ENCODE measurements at places on chromosomes 5 and 9.
A peak's percentile ranks its signal among the peaks of the same experiment; 100 is the strongest.

- DNase-seq = no peak
Observed at GRCh38 chr5:39019254-39019653, 54.9 kb downstream of the RICTOR start.

DNA sequence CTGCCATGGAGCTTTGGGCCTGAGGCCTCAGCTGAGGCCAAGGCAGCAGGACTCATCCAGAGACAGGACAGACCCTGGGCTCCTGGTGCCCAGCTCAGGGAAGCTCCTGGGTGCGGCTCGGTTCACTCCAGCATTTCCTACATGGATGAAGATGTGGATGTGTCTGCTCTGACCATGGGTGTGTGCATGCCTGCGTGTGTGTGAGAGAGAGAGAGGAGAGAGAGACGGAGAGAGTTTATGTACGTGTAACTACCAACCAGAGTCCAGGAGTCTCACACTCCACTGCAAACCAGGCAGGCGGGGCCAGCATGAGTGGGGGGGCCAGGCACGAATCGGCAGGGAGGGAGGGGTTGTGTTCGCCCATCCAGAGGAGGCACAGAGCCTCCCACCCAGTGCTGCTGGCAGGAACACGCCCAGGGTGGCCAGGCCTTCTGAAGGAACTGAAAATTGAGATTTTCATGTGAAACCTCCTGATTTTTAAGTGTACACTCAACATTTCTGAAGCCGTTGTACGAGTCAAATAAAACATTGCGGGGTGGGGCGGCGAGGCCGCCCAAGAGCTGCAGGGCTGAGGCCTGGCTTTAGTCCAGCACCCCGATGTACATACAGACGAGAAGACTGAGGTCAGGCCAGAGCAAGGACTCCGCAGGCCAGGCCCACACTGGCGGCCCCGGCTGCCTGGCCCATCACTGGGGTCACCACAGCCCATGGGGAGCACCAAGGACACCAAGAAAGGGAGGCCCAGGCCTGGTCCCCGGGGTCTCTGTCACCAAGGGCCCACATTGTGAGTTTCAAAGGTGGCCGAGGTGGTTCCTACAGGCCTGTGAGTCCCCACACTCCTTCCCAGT lies 88.7 kb downstream of the ADAMTS2 start:
- DNase-seq = no peak

GRCh38 chr9:128073253-128073886 lies 5.3 kb downstream of the SLC25A25 start:
- DNase-seq = no peak

- DNase-seq = no peak
Observed at GRCh38 chr9:130313103-130313858, 47.7 kb downstream of the HMCN2 start.

DNA sequence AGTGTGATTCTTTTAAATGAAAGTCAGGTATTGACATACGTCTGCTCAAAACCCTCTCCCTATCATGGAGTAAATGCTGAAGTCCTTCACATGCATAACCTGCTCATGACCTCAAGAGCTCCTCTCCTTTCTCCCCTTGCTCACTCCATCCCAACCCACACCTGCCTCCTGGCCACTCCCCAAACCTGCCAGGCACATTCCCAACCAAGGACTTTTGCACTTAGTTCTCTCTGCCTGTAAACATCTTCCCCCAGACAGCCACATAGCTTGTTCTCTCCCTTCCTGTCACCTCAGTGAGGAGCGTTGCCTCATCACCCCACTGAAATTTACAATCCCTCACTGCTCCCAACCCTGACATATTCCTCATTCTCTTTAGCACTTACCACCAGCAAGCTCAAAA lies 8.7 kb downstream of the SETD9 start:
- no peak for DNase-seq

DNA sequence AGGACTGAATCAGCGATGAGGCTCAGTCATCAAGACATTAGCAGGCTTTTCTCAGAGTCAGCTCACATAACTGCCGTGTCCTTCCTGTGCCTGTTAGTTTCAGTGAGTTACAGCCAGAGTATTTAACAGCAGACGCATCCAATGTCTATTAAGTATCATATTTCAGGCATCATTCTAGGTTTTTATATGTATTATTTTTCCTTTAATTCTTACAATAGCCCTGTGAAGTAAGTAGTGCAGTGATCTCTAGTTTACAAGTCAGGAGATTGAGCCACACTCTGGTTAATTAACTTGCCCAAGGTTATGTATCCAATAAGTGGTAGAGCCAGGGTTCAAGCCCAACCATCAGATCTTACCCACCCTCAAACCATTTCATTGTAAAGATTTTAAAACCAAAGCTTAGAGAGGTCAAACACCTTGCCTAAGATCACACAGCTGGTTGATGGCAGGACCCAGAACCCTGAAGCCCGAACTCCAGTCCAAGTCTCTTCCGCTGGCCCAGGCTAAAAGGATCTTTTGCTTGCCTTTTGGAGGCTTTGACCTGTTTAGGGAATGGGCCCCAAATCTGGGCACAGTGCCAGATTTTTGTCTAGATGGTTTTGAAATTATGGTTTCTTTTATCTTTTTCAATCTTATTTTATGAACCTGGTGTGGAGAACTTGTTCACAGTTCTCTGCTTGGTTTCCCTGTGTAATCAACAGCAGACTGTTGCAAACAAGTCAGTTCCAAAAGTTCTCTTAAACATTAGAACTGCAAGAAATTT lies 261.2 kb upstream of the CLINT1 start:
- peak; percentile 36 for DNase-seq
